Transverse colon (tissue), 4 donors: ENCODE measurements at places on chromosomes 7 and 10.

DNA sequence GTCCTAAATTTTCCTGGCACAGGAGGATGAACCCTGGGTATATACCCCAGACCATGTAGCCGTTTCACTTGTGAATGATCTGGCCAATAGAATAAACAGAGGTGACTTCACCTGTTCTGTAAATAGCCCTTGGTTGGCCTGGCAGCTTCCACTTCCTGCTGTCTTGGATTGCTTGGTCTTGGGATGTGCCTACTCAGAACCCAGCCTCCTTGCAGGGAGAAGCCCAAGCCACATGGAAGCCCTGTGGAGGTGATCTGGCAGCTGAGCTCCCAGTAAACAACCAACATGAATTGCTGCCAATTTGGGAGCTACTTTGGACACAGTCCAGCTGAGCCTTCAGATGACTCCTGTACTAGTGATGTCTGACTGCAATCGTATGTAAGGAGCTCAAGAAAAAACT lies 4.8 kb upstream of the RAPGEF5 start:
- peak; percentile 63 for DNase-seq

DNA sequence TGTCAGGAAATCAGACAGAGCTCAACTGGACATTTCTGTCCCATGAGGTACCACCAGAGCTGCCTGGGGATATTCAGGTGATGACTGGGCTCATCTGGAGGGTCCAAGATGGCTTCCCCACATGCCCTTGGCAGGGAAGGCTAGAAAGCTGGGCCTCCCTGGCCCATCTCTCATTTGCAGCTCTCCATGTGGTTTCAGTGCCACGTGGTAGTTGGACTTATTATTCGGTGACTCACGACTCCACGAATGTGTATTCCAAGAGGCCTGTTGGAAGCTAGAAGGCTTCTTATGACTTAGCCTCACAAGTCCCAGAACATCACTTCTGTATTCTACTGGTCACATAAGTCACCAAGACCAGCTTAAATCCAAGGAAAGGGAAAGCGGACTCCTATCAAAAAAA lies 22.8 kb downstream of the NSMCE4A start:
- DNase-seq, result no peak

DNA sequence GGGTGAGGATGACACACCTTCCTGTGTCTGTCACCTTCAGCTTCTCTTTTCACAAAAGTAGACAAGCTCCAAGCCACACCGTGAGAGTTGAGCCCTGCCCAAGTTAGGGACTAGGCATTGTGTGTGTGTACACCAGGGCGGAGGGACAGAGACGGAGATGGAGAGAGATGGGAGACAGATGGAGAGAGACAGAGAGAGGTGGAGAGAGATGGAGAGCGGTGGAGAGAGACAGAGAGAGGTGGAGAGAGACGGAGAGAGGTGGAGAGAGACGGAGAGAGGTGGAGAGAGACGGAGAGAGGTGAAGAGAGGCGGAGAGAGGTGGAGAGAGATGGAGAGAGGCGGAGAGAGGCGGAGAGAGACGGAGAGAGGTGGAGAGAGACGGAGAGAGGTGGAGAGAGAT lies 207.0 kb downstream of the DNAJB6 start:
- DNase-seq, result no peak

DNA sequence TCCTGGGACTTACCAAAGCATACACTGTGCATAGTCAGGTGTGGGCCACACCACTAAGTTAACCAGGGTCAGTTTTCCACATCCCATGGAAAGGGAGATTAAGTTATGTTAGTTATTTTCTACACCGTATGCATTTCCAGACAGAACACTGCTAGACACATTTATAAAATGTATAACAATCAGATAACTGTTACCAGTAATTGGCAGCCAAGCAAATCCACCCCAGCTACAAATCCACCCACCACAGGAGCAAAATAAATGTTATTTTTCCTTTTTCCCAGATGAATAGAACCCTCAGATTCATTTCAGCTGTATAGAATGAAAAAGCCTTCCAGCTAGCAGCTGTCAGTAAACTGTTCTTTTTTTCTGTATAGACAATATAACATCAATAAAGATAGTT lies 256.9 kb upstream of the FZD1 start:
- no peak for DNase-seq

- DNase-seq, result no peak
Measured at GRCh38 chr10:70738006-70738760, 47.0 kb downstream of the TBATA start.

GRCh38 chr10:97689559-97690020 lies 2.5 kb upstream of the AVPI1 start:
- no peak for DNase-seq

DNA sequence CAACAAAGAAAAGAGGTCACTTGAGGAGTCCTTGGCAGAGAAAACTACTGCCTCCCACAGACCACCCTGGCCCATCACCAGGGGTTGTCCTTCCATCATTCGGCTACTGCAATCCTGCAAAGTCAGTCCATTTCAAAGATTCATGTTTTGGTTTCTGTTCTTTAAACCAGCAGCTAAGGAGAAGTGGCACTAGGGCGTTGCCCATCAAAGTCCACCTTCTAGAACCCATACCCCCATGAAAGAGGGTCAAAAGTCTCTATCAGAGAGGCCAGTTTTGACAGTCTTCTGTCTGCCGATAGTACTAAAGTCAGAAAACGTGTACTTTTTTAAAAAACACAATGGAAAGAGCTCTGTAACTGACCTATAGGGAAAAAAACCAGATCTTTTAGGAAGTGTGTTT lies 14.4 kb downstream of the CCDC6 start:
- no peak for DNase-seq

- no peak for DNase-seq
Measured at GRCh38 chr10:115830265-115830970, 442.6 kb downstream of the GFRA1 start.

DNA sequence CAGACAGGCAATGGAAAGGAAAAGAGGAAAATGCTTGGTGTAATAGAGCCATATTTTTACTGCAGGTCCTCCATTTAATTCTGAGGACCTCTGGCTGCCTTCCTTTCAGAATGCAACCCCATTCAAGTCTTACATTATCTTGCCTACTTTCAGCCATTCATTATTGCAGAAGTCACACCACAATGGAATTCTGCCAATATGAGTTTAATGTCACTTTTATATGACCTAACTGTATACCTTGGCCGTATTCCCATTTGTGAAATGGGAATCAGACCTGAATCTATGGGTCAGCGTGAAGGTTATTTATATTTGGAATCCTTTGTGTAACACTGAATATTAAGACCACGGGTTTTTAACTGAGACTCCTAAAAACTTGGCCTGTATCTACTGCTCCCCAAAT lies 241.7 kb upstream of the AOAH start:
- DNase-seq, result no peak

- DNase-seq, result no peak
Measured at GRCh38 chr10:123704076-123704475, 37.9 kb downstream of the GPR26 start.

DNA sequence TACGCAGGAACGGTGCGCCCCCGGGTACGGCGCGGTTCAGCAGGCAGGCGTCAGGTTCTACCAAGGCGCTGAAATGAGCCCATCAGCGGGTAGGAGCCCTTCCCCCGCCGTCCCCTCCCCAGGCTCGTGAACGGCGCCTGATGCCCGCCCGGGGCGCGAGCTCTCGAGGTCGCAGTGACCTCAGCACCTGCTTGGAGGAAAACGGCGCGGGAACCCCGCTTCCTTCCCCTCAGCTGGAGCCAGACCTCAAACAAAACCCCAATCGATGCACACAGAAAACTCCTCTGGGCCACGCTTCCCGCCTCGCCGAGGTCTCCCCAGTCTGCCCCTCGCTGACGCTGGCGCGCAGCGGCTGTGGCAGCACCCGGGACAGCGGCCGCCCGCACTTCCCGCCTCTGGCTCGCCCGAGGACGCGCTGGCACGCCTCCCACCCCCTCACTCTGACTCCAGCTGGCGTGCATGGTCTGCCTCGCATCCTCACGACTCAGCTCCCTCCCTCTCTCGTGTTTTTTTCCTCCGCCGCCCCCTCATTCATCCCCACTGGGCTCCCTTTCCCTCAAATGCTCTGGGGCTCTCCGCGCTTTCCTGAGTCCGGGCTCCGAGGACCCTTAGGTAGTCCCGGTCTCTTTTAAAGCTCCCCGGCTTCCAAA lies 514 bp upstream of the GAD2 start:
- no peak for DNase-seq

GRCh38 chr7:121006711-121007315 lies 18.3 kb downstream of the CPED1 start:
- no peak for DNase-seq

DNA sequence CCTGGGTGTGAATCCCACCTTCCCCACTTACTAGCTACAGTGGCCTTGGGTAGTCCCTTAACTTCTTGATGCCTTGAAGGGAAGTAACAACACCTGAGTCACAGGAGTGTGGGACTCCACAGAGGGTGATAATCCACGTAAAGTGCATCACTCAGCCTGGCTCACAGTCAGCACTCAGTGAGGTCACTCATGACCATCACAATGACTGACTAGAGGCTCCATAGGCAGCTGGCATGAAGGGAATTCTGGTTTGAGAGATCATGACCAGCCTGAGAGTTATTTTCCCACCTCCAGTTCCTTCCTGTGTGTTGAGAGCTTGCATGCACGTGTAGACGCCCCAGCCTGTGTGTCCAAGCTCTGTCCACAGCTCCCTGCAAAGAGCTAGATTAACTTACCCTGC lies 34.8 kb downstream of the NEUROG3 start:
- no peak for DNase-seq

DNA sequence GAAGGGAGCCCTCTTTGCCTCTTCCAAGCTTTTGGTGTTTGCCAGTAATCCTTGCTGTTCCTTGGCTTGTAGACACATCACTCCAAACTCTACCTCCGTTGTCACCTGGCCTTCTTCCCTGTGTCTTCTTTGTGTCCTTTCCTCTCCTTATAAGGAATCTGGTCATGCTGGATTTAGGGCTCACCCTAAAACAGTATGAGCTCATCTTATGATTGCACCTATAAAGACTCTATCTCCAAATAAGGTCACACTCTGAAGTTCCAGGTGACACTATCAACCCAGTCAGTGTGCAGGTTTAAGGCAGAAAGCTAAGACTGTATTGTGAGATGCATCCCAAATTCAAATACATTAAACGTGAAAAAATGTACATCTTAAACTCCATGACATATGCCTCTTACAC lies 49.0 kb upstream of the ZRANB1 start:
- no peak for DNase-seq

DNA sequence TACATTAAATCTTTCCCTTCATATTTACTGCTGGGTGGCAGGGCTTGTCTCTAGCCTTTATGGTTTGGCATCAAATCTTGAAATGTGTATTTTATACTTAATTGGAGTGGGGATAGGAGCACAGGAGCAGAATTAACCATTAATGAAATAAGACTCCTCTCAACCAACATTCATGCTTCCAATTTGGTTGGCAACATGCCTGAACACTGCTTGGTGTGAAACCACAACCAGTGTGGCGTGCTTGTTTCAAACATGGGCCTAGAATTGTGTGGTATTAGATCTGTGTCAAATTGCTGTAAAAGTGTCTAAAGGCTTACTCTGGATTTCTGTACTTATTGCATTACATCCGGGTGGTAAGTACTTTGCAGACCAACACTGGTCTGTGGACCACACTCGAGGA lies 25.1 kb upstream of the VPS41 start:
- DNase-seq, result no peak

DNA sequence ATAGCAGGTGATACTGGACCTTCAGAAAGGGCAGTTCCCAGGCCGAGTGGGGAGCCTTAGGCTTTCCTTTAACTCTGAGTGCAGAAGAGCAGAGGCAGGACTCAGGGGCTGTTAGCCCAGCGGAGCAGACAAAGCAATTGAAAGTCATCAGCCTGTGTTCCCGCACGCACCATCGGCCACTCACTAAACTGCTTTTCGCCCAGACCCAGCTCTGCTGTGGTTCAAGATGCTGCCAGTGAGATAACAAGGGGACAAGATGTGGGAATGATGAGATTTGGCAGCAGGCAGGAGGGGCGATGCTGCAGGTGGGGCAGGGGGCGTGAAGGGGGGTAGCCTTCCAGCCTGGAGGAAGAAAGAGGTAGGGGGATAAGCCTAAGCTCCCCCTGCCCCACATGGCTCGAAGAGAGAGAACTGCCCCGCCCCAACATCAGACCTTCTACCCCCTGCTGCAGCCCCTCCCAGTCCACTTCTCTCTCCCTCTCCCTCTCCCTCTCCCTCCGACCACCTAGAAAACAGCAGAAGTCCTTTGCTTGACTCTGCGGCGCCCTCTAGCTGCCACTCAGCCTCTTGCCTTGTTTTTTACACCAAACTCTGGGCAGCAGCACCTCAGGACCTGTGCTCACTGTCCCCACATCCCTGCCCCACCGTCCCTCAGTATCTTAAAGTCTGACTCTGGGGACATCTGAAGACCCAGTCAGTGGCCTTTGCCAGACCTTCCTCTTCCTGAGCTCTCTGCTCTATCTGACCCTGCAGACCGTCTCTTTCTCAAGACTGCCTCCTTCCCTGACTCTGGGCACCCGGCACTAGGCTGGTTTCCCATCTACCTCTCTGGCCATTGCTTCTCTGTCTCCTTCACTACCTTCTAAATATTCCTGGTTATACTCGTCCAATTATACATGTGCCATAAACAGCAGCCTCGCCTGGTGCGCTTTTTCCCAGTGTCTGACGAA lies 110.5 kb downstream of the C10orf105 start:
- DNase-seq, result peak; percentile 83

DNA sequence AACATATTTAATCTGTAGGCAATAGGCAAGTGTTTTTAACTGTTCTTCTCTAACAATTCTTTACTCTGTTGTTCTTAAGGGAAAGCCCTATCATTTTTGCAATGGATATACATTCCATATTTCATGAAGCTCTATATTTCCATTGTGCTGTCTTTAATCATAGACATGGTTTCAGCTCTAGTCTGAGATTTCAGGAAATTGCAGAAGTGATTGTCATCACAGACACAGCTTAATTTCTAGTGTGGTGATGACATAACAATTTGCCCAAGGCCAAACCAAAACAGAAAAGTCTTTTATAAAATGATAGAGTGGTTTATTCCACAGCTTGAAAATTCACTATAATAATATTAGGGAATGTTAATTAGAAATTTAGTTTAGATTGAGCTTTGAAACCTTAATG lies 494.1 kb upstream of the SEMA3A start:
- no peak for DNase-seq

DNA sequence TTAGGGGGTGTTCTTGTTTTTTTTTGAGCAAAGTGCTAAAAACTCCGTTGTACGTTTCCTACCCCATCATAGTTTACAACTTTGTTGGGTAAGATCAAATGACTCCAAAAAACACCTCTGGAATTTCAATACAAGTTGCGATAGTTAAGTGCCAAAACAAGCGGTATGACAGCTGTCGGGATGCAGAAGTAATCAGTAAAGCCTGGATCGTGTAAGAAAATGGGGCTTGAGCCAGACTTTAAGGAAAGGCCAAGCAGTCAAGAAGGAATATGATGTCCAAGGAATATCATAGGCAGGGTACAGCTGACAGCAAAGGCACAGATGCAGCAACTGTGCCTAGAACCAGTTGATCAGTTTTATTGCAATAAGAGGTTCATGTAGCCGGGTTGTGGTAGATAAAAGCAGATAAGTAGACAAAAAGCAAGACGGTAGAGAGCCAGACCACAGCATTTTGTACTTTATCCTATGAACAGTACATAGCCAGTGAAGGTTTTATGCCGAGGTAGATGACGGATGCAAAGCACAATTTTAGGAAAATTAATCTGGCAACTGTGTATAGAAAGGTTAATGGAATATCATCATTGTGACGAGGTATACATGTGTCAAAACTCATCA lies 45.5 kb downstream of the UBE2H start:
- no peak for DNase-seq

GRCh38 chr7:45910855-45911254 lies 10.2 kb downstream of the IGFBP3 start:
- no peak for DNase-seq
